ENCODE measurements at places on chromosomes 1 and 21.

DNA sequence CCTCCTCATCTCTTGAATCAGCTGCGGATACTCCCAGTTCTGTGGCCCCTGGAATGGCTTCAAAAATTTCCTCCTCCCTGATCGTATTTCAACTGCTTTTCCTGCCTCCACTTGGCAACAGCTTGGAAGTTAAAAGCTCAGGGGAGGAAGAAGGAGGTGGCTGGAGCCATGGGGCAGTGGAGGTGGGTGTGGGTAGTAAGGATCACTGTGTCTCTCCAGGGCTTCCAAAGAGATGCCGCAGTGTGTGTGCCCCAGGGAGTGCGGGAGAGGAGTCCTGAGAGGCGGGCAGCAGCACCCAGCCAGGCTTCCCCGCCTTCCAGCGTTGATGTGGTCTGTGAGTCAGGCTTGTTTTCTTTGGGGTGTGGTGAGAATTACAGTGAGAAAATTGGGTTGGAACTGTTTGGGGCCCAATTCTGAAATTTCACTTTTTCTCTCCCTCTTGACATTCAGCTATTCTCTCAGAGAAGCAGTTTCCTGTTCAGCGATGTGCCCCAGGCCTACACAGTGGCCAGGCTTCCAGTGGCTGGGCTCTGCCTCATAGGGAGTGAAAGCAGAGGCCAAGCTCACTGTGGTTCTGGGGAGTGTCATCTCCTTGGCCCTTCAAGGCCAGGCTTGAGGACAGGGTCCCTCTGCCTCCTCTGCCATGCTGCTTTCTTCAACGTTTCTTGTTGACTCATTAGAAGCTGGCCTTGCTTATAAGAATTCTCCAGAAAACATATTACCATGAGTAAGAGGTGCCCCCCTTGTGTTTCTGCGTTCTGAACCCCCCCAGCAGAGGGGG is 69.0 kb downstream of the PGM1 start:
- DNase-seq: no peak

DNA sequence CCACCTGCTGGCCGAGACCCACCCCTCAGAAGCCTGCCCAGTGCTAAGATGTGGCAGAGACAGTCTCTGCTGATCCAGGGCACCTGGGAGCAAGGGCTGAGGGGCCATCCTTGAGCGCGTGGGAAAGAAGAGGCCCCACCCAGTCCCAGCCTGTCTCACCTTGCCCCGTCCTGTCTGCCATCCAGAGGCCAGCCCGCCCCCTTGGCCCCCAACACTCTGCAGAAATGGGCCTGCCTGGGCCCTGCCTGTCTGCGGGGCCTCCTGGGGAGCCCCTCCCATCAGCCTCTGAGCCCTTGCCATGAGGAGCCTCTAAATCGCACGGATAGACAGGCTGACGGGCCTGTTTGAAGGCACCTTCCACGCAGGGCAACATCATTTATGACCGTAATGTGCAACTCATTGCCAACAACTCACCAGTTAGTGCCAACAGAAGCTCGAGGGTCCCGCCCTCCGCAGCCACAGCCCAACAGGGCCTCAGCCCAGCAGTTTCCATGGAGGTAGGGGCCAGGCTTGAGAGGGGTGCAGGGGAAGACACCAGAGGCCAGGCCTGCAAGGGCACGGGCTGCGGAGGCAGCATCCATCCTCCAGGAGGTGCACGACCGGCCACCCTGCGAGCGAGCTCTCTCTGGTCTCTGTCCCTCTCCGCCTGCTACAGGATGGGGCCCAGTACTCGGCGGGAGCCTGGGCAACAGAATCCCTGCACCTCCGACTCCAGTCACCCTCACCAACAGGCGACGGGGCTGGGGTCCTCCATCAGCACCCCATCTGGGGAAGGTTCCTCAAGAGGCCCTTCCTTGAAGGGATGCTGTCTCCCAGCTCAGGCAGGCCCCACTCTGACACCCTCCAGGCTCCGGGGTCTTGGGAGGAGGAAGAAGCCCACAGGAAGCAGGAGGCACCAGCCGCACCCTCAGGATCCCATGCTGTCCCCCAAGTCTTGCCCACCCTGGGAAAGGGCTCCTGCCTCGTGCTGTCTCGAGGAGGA is 78.0 kb downstream of the MEGF6 start:
- no peak for DNase-seq

- DNase-seq: no peak
Measured at GRCh38 chr1:110668549-110668948, 6.2 kb downstream of the KCNA3 start.

DNA sequence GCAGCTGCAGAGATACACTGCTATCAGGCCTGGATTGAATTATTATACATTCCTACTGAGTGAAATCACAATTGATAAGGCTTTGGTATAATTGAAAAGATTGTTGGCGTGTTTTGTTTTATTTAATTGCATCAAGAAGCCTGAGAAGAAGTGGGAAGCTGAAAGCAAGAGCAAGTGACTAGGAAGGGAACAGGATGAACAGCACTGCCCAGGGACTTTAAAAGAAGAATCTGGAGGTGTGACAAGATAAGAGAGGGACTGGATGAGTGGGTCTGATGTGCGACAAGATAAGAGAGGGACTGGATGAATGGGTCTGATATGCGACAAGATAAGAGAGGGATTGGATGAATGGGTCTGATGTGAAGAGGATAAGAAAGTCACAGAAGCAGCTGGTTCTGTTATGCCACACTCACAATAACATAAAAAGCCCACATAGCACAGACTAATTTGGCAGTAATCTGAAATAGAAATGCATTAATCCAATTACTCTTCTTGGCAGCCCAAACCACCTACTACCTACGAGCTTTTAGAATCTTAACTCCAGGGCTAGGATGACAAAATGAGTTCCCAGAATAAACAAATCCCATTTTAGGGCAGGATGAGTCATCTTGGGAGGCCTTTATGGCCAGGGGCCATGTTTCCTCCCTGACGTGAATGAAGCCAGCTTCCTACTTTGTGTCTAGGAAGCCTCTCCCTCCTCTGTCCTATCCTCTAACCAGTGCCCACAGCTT is 129.7 kb downstream of the DUSP10 start:
- no peak for DNase-seq

DNA sequence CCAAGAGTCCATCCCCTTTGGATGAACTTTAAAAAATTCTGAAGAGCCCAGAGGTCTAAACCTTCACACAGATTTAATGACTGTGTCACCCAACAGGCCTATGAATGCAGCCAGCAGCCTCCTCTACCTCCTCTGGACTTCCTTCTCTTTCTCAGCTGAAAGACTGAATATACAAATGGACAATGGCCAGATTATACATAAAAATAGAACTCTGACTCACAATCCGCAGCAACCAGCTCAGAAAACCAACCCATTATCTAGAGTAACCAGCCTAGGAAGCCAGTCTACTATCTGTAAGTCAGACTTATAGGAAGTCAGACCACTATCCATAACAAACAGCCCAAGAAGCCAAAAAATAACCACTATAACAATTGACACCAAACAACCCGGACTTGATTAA is 224.5 kb downstream of the ASTN1 start:
- no peak for DNase-seq

DNA sequence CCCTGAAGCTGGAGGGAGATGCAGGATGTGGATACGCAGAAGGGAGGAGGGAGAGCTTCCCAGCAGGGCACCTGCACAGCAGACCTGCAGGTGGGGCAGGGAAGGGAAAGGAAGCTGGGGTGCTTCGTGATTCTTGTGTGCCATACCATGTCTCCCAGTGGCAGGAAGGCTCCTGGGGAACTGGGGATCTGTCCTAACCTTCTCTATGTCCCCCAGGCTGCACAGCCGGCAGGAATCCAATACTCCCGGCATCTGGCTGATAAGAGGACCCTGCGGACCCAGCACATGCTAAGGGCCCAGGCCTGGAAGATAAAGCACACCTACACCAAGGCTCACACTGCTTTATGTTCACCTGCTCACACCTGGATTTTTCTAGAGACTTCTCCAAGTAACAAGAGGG is 79.4 kb downstream of the ITPKB start:
- DNase-seq: no peak

DNA sequence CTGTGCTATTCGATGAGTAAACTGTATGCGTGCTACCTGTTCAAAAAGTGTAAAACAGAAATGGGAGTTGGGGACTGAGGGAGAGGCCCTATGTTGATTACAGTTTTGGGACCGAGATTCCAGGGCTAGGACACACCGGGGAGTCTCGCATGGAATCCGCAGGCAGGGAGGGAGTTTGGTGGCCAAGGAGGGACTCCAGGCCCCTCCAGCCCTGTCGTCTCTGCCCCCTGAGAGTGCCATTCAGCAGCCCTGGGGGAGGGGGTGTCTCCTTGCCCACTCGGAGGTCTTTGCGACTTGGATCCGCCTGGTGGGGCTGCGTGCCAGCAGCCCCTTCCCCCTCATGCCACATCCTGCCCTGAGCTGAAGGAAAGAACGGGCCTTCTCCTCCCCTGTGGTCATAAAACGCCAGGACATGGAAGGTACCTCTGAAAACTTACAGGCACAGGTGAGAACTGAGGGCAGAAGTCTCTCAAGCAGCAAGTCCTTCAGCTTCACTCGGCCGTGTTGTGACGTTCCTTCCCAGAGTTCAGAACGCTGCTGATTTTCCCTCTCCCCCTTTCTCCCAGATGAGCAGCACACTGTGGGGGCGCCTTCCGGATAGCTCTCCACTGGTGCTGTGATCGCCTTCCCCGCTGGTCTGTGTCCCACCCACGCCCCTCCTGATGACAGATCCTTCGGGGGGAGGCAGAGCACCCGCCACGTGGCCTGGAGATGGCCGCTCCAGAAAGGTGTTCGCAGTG is 141.4 kb downstream of the PEX14 start:
- no peak for DNase-seq

DNA sequence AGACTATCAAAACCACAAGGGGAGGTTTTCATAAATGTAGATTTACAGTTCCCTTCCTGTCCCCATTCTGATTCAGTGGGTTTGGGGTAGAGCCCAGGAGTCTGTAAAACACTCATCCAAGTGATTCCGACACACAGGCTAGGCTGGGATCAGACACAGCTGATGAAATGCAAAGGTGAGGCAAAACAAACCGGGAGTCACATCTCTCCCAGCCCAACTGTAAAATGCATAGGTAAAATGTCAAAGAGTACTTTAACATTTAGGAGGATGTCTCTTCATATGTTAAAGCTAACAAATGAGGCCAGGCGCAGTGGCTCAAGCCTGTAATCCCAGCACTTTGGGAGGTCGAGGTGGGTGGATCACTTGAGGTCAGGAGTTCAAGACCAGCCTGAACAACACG is 45.0 kb downstream of the ZNF281 start:
- DNase-seq: no peak

GRCh38 chr1:186700722-186701121 is 20.5 kb upstream of the PTGS2 start:
- no peak for DNase-seq

- DNase-seq: no peak
Measured at GRCh38 chr1:15408890-15409387, 749 bp upstream of the EFHD2 start.

DNA sequence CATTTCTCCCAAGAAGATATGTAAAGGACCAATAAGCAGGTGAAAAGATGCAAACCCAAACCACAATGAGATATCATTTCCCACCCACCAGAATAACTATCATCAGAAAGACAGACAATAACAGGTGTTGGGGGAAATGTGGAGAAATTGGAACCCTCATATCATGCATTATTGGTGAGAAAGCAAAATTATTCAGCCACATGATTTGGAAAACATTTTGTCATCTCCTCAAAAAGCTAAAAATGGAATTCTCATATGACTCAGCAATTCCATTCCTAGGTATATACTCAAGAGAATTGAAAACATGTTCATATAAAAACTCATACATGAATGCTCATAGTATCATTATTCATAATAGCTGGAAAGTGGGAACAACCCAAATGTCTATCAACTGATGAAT is 25.1 kb upstream of the RNF186 start:
- no peak for DNase-seq

- DNase-seq: no peak
Measured at GRCh38 chr1:110002695-110003094, 18.1 kb downstream of the AHCYL1 start.

GRCh38 chr1:93739472-93739871 is 57.8 kb upstream of the BCAR3 start:
- peak; percentile 40 for DNase-seq

- no peak for DNase-seq
Measured at GRCh38 chr1:202233804-202234203, 40.2 kb downstream of the LGR6 start.

- no peak for DNase-seq
Measured at GRCh38 chr1:5927506-5928370, 64.5 kb downstream of the NPHP4 start.

- DNase-seq: no peak
Measured at GRCh38 chr1:96291468-96291867, 430.1 kb upstream of the PTBP2 start.

DNA sequence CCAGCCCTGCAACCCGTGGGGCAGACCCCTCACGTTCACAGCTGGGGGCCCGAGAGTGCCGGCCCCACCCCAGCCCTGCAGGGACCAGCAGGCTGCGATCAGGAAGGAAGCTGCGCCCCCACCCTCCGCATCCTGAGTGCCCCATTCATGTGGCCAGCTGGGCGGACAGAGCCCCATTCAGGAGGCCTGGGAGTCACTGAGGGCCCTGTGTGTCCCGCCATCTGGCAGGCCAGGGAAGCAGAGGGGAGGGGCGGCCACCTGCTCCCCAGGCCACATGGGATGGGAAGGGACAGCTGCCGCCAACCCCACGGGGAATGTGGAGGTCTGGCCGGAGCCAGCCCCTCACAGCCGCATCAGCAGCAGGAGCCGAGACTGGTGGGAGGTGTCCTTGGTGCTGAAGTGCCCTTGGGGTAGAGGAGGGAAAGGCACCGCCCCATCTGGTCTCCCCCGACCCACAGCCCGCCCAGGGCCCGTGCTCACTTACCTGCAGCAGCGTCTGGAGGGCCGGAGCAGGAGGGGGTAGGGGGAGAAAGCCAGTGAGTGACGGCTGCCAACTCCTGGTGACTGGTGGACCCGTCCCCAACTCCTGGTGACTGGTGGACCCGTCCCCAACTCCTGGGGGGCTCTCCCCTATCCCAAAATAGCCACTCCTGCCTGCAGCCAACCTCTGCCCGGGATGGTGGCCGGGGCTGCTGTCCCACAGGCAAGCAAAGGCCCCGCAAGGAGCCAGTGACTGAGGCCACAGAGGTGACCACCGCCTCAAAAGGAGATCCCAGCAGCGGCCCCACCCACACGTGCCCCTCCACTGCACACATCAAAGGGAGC is 8.7 kb downstream of the ACAP3 start:
- peak; percentile 55 for DNase-seq

- DNase-seq: no peak
Measured at GRCh38 chr1:56965191-56965590, 624 bp downstream of the C8B start.

DNA sequence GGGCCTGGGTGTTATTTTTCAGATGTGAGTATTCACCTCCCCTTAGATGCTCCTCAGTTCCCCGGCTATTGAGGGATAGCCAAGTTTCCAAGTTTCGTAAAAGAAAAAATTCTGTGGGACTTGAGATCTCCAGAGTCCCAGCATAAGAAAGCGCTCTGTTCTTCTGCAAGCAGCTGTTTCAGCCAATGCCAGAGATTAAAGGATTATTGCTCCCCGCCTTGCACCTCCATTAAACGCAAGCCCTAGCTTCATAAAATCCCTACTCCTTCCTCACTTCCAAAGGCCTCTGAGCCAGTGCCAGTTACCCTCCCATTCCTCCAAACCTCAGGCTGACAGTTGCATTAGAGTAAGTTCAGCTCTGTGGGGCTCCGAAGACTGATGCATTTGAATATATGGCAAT is 56.4 kb downstream of the CHIA start:
- no peak for DNase-seq

GRCh38 chr21:26280775-26281174 is 110.2 kb upstream of the APP start:
- DNase-seq: no peak

- no peak for DNase-seq
Measured at GRCh38 chr1:35436078-35436477, 121.1 kb downstream of the KIAA0319L start.

GRCh38 chr1:85121744-85122143 is 73.4 kb upstream of the MCOLN3 start:
- no peak for DNase-seq

- DNase-seq: peak; percentile 30
Measured at GRCh38 chr1:1058921-1059493, 15.1 kb downstream of the RNF223 start.

Measured in HAP-1 (cell line).